ENCODE measurements at places on chromosomes 4 and X.

DNA sequence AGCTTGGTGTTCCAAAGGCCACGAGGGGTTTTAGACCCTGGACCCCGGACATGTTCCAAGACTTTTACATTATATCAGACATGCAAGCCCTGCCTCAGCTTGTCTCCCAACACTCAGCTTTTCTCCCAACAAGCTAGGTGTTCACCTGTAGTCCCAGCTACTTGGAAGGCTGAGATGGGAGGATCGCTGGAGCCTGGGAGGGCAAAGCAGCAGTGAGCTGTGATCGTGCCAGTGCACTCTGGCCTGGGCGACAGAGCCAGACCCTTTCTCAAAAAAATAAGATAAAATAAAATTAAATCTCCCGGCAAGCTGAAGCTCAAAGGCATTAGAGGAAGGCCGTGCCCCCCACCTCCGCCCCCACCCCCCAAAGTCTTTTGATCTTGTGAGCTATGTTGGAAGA, 13.7 kb downstream of the CTAG1A start:
- no peak for DNase-seq

- no peak for DNase-seq
These were observed 155.4 kb downstream of the PPA2 start for GRCh38 chr4:105318486-105318885.

DNA sequence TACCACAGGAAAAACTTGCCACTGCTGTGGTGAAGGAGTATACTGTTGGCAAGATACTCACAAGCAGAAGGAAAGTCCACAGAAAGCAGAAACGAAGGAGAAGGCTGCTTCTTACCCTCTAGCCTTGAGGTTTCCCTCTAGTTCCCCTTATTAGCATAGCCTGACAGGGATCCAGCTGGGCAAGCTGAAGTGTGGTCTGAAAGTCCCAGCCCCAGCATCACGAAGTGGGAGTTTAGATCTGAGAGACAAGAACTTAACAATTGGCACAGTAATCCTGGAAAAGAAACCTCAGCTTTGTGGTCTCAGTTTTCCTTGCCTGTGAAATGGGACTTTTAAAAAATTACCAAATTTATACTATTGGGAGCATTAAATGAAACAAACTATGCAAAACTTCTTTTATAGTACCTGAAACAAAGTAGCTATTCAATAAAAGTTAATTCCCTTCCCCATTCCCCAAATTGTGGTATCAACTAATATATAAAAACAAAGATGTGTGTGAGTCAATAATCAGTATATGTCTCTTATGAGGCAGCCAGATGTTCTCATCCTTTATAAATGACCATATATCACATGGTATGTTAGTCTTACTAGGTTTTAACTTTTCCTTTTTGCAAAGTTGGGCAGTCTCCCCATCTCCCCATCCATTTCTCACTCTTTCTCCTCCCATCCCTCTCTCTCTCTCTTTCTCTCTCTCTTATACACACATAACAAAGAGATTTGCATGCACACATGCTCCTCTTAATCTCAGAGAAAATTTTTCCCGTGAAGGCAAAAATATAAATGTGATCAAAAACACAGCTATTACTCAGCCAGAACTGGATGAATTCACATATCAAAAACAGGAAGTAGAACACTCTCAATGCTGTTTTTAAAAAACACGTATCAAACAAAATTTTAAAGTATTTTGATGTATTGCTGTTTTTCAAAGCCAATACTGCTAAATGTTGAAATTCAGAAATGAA, 57.8 kb downstream of the SCFD2 start:
- no peak for DNase-seq

DNA sequence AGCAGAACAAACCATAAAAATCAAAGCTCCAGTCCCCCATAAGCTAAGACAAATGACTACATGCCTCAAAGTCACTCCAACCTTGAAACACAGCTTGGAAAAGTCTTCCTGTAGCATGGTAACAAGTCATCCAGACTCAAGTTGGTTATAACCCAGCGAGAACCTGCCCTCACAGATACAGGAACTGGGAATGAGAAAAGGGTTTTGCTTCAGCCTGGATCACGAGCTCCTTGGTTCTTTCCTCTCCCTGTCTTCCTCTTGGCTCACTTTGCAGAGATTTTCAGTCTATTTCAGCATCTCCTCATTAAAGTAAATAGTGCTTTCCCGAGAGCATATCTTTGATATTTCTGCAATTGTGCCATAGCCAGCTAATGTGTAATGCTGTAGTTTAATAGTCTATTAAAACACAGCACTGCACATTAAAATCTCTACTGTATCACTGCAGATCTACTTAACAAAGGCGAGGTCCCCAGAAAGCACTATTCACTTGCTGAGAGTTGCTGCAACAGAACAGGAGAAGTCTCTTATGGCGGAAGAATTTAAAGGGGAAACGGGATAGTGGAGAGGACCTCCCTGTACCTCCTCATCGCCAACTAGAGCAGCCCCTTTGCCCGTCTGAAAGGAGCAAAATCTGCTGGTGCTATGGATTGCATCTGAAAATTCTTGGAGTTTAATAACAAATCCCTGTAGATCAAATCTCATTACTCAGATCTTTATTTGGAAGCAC, 249.3 kb upstream of the GATB start:
- no peak for DNase-seq

DNA sequence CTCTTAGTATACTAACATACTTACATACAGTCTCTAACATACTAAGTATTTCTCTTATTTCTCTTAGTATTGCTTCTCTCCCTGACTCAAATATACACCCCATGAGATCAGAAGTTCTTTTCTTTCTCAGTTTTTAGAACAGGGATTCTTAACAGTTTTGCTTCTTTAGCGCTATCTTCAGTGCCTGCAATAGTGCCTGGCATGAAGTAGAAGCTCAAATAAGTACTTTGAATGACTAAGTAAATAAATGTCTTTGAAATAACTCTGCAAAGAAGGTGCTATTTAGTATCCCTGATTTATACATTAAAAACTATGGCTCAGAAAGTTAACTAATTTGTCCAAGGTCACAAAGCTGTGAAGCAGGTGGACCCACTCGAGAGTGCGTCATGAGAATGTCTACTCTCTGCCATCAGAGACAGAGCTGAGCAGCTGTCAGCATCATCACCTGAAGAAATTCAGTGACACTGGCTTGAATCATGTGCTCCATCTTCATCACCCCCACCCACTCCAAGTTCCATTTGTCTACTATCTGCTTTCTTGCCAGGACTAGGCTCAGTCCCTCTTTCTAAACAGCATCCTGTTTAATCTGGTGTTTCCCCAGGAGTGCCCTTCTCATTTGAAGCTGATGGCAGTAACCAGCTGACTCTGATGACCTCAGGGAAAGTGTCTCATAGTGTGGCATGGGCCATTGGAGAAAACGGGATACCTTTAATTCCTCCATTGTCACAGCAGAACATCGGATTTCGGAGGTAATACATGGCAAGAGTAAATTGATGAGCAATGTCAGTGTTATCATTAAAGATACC, 83.1 kb downstream of the CC2D2A start:
- no peak for DNase-seq

- no peak for DNase-seq
These were observed 11.3 kb upstream of the BLTP1 start for GRCh38 chr4:122140834-122141233.

- DNase-seq, result no peak
These were observed 473.6 kb downstream of the BCOR start for GRCh38 chrX:39624166-39624565.

- peak; percentile 47 for DNase-seq
These were observed 969 bp downstream of the STIM2 start for GRCh38 chr4:26861434-26862186.

- DNase-seq, result no peak
These were observed 110.3 kb upstream of the MSX1 start for GRCh38 chr4:4749137-4749536.

DNA sequence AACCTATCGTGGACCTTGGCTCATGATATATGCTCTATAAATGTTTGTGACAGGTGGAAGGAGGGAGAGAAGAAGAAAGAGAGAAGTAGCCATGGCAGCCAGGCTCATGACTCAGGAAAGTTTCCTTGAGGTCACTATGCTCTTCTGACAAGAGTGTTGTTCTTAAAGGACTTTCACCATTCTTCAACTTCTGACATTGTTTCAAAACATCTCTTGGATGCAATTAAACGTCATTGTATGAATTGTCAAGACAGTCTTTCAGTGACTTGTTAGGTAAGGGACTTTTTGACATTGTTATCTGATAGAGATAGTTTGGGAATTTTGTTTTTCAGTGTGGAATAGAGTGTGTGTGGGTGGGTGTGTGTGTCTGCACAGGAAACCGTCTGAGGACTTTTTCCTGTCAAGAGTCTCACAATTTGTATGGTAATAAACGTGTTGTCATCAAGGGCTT, 617.0 kb downstream of the MID1IP1 start:
- no peak for DNase-seq

DNA sequence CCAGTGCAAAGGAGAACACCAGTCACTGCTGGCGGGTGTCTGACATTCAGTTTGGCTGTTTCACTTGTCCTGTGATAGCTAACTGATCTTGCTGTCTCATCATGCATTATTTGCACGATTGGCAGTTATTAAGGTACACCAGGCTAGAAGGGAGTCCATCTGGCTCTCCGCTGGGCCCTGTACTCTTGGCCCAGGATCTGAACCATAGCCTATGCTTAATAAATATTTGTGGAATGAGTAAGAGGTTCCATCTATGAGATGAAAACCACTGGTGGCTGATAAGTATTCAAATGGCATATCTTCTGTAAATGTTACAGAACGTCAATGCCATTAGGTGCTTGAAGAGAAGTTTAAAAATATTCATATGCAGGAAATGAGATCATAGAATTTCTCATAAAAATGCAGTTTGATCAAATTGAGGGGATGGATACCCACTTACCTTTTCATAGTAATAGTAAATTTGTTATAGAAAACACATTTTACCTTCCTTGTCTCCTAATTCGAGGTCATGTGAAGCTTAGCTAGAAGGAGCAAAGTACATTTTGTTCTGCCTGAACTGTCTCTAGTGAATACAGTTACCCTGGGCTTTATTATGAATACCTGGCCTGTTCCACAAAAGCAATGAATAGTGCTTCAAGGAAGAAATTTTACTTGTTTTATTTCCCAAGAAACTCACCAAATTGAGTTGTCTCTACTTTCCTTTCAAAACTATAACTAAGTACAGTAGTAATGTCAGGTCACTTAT, 213.5 kb downstream of the CBR4 start:
- no peak for DNase-seq

- DNase-seq, result no peak
These were observed 204.8 kb downstream of the TRAM1L1 start for GRCh38 chr4:116880625-116881024.

DNA sequence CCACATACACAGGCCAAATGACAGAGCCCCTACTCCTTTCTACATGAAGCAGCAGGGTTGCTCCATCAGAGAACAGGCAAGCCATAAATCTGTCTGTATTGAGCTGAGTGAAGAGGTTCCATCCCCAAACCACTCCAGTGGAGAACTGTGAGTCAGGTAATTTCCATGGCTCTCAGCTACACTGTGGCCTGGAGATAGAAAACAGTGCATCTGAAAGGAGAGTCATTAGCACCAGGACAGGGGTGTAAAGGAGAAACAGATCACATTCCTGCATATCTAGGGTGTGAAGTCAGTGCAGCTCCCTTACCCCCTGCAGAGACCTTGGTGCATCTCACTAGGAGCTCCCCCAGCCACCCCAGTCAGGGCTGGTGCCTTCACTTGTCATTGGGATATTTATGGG, 314.7 kb downstream of the CHIC1 start:
- no peak for DNase-seq

GRCh38 chrX:44343412-44344141, at the start of gene EFHC2:
TSS of gene EFHC2 (minus strand) at chrX:44343672. CDS start at chrX:44343588, 84 bp downstream.
- peak; percentile 8 for DNase-seq

GRCh38 chrX:56729152-56729850, at the start of gene NBDY:
TSS of gene NBDY (plus strand) at chrX:56729243. CDS start at chrX:56729354, 111 bp downstream.
- no peak for DNase-seq

- DNase-seq, result no peak
These were observed 488.3 kb downstream of the ANKRD50 start for GRCh38 chr4:124224256-124224655.

DNA sequence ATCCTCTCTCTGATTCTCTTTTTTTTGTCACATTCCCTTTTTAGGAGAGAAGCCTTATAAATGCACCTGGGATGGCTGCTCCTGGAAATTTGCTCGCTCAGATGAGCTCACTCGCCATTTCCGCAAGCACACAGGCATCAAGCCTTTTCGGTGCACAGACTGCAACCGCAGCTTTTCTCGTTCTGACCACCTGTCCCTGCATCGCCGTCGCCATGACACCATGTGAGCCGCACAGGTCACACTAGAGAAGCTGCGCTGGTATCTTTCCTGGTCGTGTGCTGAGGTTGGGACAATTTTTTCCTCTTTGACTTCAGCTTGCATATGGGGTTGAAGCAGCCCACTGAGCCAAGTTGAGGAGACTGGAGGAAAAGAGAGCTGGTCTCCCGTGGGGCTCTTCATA, 52.1 kb downstream of the KLF8 start:
- no peak for DNase-seq

DNA sequence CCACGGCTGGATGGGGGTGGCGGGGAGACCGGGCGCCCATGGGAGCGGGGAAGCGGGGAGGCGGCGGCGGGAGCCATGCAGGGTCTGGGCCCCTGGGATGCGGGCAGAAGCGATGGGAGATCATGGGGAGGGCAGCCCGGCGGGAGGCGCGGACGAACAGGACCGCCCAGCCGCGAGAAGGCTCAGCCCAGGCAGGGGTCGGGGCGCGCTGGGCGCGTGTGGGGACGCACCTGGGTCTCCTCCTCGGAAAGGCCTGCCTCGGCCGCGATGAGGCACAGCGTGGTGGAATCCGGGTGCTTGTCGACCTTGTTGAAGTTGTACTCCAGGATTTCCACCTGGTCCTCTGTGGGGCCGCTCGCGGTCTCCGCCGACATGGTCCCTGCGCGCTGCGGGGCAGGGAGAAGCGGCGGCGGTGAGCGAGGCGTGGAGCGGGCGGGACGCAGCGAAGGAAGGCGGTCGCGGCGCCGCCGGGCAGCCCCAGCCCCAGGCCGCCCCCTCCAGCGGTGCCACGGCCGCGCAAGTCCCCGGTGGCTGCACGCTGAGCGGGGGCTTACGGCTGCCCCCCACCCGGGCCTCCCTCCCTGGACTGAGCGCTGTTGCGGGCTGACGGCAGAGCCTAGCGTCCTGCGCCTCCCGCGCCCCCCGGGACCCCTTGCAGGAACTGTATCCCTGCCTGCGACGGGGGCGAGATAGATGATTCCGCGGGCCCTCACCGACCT, 25.3 kb downstream of the HOPX start:
- DNase-seq, result no peak

- no peak for DNase-seq
These were observed 14.5 kb downstream of the CHRNA9 start for GRCh38 chr4:40349561-40350198.

DNA sequence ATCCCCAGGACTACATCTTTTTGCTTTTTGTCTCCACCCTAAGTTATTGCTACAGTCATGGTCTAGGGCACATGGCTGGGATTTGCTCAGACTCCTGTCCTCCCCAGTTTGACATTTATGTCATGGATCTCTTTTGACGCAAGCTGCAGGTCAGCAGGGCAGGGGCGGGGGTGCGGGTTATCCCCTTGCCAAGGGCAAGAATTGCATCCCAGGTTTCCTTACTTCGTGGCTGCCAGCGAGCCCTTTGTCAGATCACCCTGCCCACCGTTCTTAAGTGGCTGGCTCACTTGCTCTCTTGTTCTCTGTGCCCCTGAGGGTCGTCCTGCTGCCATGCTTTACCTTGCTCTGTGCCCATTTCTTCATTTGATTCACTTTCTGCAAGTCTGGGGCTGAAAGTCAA, 21.1 kb upstream of the UBA1 start:
- DNase-seq, result no peak

- peak; percentile 16 for DNase-seq
These were observed 189.8 kb upstream of the AFF2 start for GRCh38 chrX:148310426-148311165.
